8988T (cell line): ENCODE measurements at places on chromosomes 6 and 20.
A peak's percentile ranks its signal among the peaks of the same experiment; 100 is the strongest.

DNA sequence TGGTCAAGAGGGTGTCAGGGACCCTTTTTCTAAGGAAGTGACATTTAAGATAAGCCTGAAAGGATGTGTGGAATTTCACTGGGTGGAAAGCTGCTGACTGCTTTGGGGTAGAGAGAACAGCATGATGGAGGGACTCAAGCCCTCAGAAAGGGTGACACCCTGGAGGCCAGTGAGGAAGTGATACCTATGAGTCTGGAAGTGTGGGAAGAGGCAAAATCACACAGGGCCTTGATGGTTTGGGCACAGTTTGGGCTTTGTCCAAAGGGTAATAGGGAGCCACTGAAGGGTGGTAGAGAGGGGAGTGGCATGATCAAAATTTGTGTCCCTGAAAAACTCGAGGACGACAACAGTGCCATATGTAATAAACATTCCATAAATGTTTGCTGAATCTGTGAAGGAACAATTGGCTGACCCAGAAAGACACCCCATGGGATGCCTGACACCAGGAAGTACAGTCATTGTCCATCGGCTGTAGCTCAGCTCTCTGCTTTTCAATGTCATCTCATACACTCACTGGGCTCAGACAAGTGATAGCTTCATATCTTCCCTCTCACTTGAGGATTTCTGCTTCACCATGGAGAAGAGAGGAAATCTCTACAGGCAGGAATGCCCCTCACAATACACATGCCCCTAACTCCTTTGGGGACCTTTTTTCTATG, 21.3 kb downstream of the CASS4 start:
- DNase-seq, result no peak

DNA sequence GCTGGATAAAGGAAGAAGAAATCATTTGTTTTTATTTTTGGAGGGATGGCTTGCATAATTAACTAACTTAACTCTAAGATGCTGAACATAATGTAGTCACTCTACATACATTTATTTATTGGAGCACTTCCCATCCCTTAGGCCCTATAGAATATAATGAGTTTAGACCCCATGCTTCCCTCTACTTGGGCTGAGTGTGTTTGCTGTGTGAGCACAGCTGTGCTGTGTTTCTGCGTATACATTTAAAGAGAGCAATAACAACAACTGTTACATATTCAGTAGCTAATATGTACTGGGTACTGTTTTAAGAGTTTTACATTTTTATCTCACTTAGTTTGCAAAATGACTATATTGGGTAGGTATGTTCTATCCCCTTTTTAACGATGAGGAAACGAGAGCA, 736.6 kb upstream of the NRSN1 start:
- DNase-seq, result no peak

GRCh38 chr6:166023273-166023989, 144.2 kb downstream of the TBXT start:
- DNase-seq, result no peak

GRCh38 chr6:147238164-147238563, 33.9 kb downstream of the STXBP5 start:
- no peak for DNase-seq

GRCh38 chr6:7725849-7726415, at the start of gene BMP6:
Gene BMP6 (plus strand): TSS chr6:7726099. CDS start chr6:7726956, 857 bp downstream.
- peak; percentile 100 for DNase-seq

DNA sequence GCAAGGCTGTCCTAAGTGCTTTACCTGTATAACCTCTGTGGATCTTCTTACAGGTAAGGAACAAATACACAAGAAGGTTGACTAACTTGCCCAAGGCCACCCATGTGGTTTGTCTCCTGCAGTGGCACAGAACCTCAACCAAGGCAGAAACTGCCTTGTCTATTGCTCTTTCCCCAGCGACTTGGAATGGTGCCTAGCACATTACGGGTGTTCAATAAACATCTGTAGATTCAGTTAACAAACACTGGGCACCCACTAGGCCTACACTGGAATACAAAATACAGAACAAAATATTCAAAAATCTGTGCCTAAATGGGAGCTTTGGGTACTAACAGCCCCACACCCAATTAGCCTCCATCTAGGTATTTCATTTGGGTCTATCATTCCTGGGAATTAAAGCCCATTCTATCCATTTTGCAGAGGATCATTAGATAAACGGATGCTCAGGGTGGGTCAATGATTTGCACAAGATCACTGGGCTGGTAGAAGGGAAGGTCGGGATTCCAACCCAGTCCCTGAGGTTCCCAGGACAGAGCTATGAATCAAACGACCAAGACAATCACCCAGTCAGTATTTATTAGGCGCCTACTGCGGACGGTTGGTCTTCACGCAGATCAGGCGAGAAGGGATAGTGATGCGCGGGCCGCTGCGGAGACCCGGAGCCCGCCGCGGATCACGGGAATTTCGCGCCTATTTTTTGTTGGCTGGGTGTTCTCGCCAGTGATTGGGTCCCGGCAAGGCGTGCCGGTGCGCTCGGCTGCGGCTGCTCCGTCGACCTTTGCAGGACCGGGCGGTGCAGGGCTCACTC, at the start of gene STK35:
TSS of gene STK35 (plus strand) at position 771 of the 808 bp plus-strand sequence. CDS start 55 bp downstream, outside the sequence.
- DNase-seq, result peak; percentile 79
